ENCODE measurements at places on chromosomes 6 and 20. TPM values are rescaled to one million over a fixed set of nuclear protein-coding genes. Genes with fewer than 3 reads are reported as not detected.

- DNase-seq = no peak
These were observed 38.1 kb upstream of the ISM1 start for GRCh38 chr20:13183005-13183404.

GRCh38 chr6:126206504-126207246 lies 133.2 kb upstream of the CENPW start:
- DNase-seq = no peak

- no peak for DNase-seq
These were observed 26.5 kb downstream of the HLA-DOB start for GRCh38 chr6:32790306-32790705.

GRCh38 chr6:7148100-7148822 lies 40.5 kb downstream of the RREB1 start:
- DNase-seq = no peak

DNA sequence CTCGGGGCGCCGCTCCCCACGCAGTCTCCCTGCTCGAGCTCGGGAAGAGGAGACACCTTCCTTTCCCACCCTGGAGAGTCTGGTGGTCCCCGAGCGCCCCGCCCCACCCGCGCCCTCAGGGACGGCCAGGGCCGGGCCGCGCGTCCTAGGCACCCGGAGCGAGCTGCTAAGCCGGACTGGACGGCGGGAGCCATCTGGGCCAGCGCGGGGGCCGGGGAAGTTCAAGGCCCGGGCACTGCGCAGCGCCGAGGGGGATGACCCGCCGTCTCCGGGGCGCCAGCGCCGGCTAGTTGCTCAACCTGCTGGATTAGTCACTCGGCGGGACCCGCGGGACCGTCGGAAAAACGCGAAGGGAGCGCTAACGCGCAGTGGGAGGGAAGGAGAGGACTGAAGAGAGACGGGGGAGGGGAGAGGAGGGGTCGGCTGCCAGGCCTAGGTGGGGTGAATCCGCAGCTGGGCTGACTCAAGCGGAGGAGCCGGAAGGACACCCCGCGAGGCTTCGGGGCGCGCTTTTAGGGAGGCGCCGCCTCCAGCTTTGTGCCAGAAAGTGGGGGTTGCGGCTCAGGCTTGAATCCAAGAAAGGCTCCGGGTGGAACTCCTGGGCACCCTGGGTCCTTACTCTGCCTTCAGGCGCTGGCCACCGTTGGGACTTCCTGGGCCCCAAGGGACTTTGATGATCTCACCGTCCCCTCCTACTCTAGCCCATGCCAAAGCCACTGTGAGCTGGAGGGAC lies 75.7 kb upstream of the FOXP4 start:
- no peak for DNase-seq

GRCh38 chr6:21190701-21191100 lies 402.9 kb upstream of the SOX4 start:
- DNase-seq = no peak

TSPO2 gene
- 0.25 TPM for total RNA-seq

All from liver (tissue), 10 donors.